BE2C (cell line): ENCODE measurements at places on chromosomes 4 and X.

- peak; percentile 51 for DNase-seq
Measured at GRCh38 chrX:53312946-53313727, 31.8 kb upstream of the IQSEC2 start.

GRCh38 chr4:76963131-76963750 lies 13.7 kb downstream of the SEPTIN11 start:
- no peak for DNase-seq

DNA sequence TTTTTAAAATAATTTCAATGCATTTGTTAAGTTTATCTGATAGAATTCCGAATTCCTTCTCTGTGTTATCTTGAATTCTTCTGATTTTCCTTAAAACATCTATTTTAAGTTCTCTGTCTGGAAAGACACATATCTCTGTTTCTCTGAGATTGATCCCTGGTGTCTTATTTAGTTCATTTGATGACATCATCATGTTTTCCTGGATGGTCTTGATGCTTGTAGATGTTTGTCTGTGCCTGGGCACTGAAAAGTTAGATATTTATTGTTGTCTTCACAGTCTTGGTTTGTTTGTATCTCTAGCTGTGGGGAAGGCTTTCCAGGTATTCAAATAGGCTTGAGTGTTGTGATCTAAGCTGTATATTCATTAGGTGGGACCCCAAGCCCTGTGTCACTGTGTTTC lies 1028.8 kb downstream of the GLUD2 start:
- no peak for DNase-seq

DNA sequence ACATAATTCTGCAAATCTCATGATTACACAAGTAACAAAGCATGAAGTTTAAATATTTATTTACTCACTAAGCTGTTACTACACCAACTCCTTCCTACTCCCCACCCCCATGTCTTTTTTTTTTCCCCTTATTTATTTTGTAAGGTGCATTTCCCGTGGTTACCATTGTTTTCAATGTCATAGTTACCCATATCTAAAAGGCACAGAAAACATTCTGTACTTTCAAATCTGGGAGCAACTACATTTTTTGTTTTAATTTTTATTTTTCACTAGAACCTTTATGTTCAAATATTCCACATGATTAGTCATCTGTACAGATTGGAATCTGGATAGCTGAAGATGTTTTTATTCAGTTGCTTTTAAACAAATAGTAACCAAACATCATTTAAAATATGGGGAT lies 62.8 kb downstream of the PPP3CA start:
- no peak for DNase-seq

GRCh38 chr4:39563346-39563847 lies 36.2 kb upstream of the UGDH start:
- no peak for DNase-seq
